GM23248 (cell line): ENCODE measurements at places on chromosomes 11 and 22. TPM values are rescaled to one million over a fixed set of nuclear protein-coding genes. Genes with fewer than 3 reads are reported as not detected.
A peak's percentile ranks its signal among the peaks of the same experiment; 100 is the strongest.

- no peak for DNase-seq
These were observed 78.4 kb upstream of the DBX1 start for GRCh38 chr11:20238712-20239111.

The HTR3B gene
- not detected in 2 replicates for total RNA-seq

GRCh38 chr11:120136356-120136755 is 1.6 kb downstream of the TRIM29 start:
- no peak for DNase-seq

The TLCD5 gene
- 6.8 and 11.1 TPM in 2 replicates for total RNA-seq

The RNH1 gene
- total RNA-seq, result 680 and 751 TPM in 2 replicates

The GALNT18 gene
- total RNA-seq, result 5.6 and 7.1 TPM in 2 replicates

GRCh38 chr22:49522582-49523373 is 304.9 kb downstream of the BRD1 start:
- DNase-seq, result no peak

DNA sequence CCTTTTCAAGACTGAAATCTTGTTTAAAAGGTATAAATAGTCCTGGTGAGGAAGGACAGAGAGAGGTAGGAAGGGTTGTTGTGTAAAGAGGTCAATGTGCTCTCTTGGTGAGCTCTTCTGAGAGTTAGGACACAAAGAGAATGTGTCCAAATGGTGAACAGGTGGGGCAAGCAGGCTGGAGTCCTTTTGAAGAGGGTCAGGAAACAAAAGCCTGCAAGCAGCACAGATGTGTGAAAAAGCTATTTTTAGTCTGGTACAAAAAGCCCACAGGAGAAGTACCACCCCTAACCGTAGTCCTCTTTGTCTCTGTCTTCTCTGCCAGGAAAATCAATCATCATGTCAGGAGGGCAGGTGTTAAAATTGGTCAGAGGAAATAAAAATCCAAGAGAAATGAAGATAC is 54.4 kb upstream of the SYN3 start:
- DNase-seq, result no peak

The PYGM gene
- not detected in 2 replicates for total RNA-seq

The JAML gene
- total RNA-seq, result not detected in 2 replicates

- peak; percentile 22 for DNase-seq
These were observed 54.6 kb upstream of the CHRM4 start for GRCh38 chr11:46445920-46446771.

GRCh38 chr22:49663311-49663711 is 164.4 kb downstream of the BRD1 start:
- DNase-seq, result no peak

The F2 gene
- total RNA-seq, result not detected in 2 replicates

The CLDN5 gene
- not detected in 2 replicates for total RNA-seq

The GGTLC3 gene
- total RNA-seq, result not detected in 2 replicates

DNA sequence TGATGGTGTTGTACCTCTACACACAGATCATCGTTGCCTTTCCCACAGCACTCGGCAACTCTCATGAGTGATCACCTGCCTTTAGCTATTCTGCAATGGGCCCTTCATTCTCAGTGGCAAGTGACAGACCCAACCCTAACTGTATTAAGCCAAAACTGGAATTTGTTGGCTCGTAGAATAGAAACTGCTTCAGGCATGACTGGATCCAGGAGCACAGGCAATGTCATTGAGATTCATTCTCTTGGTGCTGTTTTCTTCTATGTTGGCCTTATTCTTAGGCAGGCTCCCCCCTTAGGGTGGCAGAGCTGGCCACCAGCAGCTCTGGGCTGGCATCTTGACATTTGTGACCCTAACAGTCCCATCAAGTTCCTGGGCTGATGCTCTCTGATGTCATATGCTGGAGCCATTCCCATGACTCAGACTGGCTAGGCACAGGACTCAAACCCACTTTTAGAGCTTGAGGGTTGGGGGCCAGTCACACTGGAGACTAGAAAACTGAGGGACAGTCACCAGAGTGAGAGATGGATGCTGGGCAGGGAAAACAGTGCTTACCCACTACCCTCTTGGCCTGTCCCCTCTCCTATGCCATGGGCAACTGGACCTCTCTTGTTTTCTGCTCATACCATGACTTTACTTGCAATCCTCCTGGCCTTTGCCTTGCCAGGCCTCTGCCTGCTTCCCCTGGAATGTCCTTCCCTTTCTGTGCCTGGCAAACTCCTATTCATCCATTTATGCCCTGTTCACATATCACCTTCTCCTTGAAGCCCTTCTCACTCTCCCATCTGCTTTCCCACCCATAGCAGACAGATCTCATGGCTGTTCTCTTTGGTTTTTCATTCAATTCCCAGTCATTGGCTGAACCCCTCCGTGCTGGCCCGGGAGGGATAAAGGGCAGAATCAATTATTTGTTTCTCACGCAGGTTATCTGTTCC is 7.1 kb upstream of the CDC42EP2 start:
- peak; percentile 35 for DNase-seq

GRCh38 chr22:19598054-19598855 is 74.0 kb upstream of the CLDN5 start:
- peak; percentile 19 for DNase-seq

GRCh38 chr11:106233191-106233590 is 155.7 kb downstream of the AASDHPPT start:
- DNase-seq, result no peak

DNA sequence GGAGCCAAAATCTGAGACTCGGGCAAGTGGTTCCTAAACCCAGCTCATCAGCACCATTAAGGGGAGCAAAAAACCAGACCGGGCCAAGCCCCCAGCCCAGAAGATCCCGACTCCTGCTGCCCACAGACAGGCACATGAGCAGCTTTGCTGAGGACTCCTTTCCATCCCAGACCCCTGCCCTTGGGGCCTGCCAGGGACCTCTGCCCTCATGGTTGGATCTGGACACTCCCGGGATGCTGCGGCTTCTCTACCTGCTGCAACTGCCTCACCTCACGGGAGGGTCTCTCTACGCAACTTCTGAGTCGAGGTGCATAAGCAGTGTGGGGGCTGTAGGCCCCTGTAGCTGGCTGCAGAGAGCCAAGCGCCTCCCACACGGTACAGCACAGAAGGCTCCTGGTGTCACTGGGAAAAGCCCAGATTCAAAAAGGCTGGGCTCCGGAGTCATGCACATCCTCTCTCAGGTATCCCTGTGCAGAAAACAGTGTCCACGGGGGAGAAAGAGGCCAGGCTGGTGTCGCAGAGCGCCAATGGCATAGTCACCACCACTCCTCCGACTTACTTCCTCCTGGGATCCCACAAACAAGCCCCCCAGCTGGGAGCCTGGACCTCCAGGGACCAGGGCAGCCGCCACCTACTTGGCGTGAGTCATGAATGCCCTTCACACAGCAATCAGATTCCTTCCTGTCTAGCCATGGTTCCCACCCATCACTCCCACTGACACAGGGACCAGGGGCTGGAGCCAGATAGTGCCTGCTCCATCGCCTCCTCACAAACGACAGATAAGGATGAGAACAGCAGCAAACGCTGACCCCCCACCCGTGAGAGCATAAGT is 122.1 kb downstream of the BCR start:
- no peak for DNase-seq

The H19 gene
- total RNA-seq, result 0.25 and 2.2 TPM in 2 replicates

The WNT7B gene
- 0.25 TPM in 1 of 2 replicates, not detected in the other for total RNA-seq

The AGBL2 gene
- total RNA-seq, result 0.63 and 2.7 TPM in 2 replicates

- no peak for DNase-seq
These were observed 19.2 kb downstream of the FAM118A start for GRCh38 chr22:45328822-45329529.

DNA sequence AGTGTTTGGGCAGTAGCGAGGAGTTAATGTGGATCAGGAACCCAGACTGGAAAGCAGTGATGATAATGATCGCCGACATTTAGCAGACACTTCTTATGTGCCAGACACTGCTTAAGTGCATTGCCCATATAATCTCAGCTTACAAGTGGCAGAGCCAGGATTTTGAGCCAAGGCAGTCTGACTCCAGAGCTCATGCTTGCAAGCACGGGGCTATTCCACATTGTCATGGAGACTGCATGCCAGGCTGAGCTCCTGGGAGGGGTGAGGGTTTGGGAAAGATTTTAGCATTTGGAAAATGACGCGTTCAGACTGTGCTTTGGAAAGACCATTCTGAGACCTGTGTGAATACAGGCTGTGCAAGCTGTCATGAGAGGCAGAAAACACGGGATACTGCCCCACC is 302.7 kb downstream of the DDX10 start:
- peak; percentile 71 for DNase-seq

- no peak for DNase-seq
These were observed 399.7 kb downstream of the BRD1 start for GRCh38 chr22:49427941-49428340.

DNA sequence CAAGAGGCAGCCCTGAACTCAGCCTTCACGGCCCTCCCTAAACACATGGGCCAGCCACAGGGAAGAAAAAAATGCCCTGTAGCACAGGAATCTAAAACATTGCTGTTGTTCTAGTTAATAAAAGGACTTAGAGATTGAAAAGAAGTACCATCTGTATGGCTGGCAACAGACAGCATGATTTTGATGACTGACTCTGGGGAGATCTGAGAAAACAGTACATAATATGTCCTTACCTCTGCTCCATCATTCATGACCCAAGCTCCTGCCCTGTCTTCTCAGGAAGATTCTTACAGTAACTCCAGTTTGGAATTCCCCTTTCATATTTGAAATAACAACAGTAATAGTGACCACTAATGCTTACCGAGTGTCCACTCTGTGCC is 244.2 kb downstream of the ETS1 start:
- DNase-seq, result no peak

- peak; percentile 5 for DNase-seq
These were observed 1219.6 kb downstream of the BRD1 start for GRCh38 chr22:48607901-48608662.

GRCh38 chr11:32385998-32386397 is 49.3 kb downstream of the WT1 start:
- peak; percentile 53 for DNase-seq

- DNase-seq, result no peak
These were observed 63.5 kb downstream of the FAM83F start for GRCh38 chr22:40058265-40058664.

The KCNQ1 gene
- total RNA-seq, result not detected in 2 replicates

- DNase-seq, result no peak
These were observed 696 bp upstream of the MICAL2 start for GRCh38 chr11:12109591-12110196.
